ENCODE measurements at places on chromosomes 11 and 22.

- DNase-seq = peak; percentile 42
These were observed 45.1 kb downstream of the C11orf96 start for GRCh38 chr11:43987384-43988039.

GRCh38 chr11:1573077-1573902 lies 1.2 kb upstream of the DUSP8 start:
- DNase-seq = no peak

- DNase-seq = peak; percentile 46
These were observed 74.5 kb upstream of the LMO1 start for GRCh38 chr11:8338138-8338537.

DNA sequence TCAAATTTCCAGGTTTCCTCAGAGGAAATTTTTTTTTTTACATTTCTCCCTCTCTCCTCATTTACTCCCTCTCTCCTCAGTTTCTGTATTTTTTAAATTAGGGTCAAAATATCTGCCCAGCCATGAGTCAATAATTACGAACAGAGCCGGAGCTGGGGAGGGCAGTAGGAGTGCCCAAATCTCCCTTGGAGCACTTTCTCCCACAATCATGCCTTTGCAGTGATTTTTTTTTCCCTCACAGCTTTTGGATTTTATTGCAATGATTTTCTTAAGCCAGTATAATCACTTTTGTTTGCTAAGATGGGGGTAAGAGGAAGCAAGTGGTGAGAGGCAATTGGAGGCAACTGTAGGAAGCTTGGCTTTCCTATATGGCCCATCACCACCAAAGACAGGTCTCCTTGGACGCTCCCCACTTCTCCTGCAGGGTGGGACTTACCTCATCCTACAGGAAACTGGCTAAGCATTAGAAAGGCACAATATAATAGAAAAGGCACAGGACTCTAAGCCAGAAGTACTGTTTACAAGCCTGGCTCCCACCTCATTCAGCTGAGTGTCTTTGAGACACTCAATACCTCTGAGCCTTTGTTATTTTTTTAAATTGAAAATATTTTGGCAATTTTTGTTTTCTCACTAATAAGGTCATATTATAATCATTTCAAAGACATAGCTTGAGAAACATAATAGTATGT lies 192.6 kb upstream of the PITPNB start:
- no peak for DNase-seq

DNA sequence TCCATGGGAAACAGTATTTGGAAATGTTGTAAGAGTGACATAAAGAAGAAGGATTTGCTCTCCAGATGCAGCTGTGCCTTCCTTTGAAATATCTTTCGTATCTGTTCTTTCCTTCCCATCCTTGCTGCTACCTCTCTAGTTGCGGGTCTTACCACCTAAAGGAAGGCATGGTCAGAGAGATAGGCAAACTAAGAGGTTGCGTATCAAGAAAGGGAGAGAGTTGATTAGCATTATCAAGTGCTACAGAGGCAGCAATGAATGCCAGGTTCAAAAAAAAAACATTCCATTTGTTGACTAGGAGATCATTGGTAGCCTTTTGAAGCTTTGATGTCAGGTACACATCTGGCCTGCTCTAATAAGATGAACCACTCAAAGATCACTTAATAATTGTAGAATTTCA lies 4.6 kb downstream of the GTPBP1 start:
- no peak for DNase-seq

DNA sequence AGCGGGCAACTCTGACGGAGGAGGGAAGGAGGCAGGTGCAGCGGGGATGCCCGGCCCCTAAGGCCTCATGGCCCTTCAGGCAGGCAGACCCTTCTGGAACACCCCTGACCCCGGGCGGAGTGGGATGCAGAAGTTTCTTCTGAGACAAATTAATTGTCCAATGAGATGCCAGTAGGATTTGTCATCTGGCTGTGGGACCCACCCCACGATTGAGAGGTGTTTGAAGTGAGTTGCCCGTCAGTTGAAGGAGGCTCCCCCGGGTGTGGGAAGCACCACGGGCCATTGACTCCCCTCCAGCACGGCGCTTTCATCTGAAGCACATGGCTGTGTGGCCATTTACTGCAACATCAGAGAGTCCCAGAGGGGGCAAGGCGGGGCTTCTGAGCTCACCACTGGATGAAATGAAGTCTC lies 527.8 kb downstream of the BRD1 start:
- peak; percentile 1 for DNase-seq

Data from dorsolateral prefrontal cortex (tissue), 122 donors.